ENCODE measurements at places on chromosomes 16 and 17.

GRCh38 chr16:89322321-89323119 lies 105.0 kb downstream of the ZNF778 start:
- peak; percentile 79 for DNase-seq

- DNase-seq, result no peak
Observed at GRCh38 chr17:72204742-72205141, 83.9 kb downstream of the SOX9 start.

GRCh38 chr16:27769561-27770255 lies 219.8 kb downstream of the KATNIP start:
- peak; percentile 75 for DNase-seq

DNA sequence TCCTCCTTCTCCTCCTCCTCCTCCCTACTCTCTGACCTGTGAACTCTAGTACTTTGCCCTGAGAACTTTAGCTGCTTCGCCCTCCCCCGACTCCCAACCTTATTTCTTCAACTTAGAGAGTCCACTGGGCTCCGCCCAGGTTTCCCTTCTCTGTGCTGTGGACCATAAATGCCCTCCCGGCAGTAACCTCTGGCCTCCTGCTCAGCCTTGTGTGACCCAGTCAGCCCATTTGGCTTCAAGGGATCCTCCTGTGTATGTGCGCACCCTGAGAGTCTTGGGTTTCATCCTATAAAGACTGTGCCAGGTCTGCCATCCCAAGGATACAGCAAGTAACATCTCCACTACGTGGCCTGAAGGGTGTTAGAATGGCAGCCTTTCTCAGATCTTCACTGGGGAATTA lies 275.6 kb upstream of the C16orf82 start:
- no peak for DNase-seq

DNA sequence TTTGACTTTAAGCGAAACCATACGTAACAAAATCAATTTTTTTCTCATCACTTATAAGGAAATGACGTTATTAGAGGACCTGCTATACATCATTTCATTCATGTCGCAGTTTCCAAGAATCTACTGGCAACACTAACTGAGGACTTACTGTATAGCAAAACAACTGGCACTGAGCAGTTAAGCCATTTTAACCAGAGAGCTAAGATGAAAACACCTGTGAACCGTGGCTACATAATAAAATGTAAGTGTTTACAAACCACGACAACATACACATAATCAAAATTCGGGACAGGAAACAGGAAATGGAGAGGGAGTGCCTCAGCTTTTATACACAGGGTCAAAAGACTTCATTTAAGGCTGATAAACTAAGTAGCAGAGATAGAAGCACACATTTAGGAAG lies 29.5 kb downstream of the METTL16 start:
- DNase-seq, result no peak

- DNase-seq, result peak; percentile 94
Observed at GRCh38 chr17:35315283-35315682, 58.1 kb downstream of the SLFN11 start.

DNA sequence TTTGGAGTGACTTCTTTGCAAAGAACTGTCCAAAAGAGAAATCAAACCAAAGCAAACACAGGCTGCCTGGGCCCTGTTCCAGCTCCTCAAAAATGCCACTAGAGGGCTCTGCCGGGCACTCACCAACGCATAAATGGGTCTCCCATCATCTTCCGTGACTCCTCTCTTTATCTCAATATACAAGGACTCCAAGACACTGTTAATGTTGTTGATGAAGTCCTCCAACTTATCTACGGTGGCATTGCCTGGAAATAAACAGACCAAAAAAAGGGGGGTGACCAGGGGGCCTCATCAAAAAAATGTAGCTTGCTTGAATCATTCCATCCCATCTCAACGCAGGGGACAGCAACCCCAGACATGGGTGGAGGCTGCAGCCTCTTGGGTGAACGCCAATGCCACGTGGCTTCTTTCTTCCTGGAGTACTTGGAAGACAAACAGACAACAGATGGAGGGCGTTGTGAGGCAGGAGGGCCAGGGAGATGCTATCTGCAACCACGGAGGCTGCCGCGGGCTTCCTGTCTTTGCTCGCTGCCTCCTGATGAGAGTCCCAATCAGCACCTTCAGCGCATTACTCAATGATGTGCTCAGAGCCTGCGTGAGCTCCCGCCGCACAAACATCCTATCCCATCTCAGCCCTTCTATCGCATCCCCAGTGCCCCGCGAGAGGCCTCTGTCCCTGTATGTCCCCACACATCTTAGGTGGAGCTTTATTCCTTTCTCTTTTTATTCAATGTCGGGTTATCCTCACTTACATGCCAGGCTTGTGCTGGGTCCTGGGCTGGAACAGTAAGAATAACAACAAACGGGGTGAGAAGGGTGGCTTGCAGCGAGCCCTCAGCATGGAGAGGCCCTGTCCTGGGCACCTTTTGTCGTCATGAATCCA lies 32.0 kb downstream of the KDM8 start:
- peak; percentile 88 for DNase-seq

DNA sequence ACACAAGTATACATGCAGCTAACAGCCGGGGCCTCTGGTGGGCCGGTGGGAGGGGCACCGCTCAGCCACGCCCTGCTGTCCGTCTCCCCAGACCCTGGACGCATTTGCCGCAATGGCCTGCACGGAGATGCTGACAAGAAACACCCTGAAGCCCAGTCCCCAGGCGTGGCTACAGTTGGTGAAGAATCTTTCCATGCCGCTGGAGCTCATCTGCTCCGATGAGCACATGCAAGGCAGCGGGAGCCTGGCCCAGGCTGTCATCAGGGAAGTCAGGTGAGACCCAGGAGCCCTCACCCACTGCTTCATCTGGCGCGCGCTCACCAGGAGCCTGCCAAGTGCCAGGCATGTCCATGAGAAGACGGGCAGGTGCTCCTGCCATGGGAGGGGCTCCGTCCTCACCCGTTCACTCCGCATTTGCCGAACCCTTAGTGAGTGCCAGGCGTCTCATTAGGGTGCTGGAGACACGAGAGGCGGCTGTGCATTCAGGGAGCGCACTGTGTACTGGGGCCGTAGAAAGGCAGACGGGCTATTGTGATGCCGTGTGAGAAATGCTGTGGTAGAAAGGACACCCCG lies 51.4 kb upstream of the ENDOV start:
- DNase-seq, result no peak

DNA sequence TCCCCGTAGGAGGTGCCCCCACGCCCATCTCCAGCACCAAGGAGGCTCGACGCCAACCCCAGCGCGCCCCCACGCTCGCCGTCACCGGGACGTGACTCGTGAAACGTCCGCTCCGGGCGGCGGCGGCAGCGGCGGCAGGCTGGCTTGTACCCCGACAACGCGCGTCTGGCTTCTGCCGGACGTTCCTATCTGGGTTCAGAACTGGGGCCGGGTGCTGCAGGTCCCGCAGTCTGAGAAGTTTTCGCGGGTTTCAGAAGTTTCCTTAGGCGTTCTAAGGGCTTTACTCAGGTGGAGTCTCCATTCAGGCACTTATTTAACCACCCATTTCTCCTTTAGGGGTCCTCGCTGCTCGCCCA lies 672 bp upstream of the ALKBH5 start:
- DNase-seq, result peak; percentile 91

GRCh38 chr16:55502801-55503366 lies 6.0 kb upstream of the LPCAT2 start:
- DNase-seq, result peak; percentile 72

DNA sequence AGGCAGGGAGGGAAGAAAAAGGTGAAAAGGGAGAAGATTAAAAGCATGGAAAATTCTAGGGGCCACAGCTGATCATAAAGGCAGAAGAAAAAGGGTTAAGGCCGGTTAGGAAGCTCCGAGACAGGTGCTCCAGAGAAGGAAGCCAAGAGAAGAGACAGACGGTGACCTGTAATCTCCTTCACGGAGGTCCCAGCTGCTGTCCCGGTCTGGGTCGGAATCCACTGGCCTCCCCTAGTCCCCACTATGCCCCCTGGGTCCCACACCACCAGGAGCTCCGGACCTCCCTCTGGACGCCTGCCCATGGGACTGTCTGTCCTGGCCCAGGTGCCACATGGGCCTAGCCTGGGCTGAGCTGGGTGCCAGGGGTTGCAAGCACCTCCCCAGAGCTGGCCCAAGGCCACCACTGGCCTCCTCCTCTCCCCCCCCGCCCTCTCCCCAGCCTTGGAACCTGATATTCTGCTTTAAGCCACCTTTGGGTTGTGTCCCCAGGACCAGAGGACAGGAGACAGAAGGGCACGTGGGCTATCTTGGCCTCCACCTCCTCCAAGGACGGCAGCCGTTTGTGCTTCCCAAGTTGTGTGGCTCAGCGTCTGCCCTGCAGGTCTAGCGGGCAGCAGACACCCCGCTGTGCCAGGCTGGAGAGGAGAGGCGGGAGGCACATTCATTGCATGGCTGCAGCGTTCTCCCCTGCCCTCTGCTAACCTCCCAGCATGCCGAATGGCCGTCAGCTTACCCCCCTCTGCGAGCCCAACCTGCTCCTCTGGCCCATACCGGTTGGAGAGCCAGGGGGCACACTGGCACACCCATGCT lies 102.4 kb downstream of the ENGASE start:
- DNase-seq, result no peak

GRCh38 chr17:60165971-60166370 lies 16.2 kb downstream of the CA4 start:
- DNase-seq, result no peak

Measured in fibroblast of skin of right quadriceps (primary cell).